Panc1 (cell line): ENCODE measurements at places on chromosomes 16 and 17.

GRCh38 chr16:80682421-80683070 is 121.9 kb downstream of the CDYL2 start:
- no peak for DNase-seq

DNA sequence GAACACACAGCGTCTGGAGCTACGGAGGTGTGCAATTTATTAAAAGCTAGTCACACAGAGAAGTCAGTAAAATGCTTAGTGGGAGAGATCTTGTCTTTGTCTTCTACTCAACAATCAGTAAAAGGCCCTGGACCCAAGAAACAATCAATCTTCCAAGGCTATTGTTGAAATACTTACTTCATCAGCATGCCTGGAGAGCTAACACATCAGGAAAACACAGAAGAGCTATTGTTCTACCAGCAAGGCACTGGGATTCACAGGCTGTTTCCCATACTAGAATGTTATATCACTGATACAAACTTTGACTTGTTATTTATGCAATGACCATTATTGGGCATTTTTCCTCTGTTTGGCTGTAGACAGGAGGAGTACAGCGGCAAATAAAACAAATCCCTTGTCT is 247.8 kb upstream of the ERCC4 start:
- no peak for DNase-seq

- no peak for DNase-seq
These were observed 1.1 kb upstream of the BRCA1 start for GRCh38 chr17:43125967-43126910.

GRCh38 chr16:54933281-54934011 is 2.8 kb downstream of the IRX5 start:
- DNase-seq, result no peak

DNA sequence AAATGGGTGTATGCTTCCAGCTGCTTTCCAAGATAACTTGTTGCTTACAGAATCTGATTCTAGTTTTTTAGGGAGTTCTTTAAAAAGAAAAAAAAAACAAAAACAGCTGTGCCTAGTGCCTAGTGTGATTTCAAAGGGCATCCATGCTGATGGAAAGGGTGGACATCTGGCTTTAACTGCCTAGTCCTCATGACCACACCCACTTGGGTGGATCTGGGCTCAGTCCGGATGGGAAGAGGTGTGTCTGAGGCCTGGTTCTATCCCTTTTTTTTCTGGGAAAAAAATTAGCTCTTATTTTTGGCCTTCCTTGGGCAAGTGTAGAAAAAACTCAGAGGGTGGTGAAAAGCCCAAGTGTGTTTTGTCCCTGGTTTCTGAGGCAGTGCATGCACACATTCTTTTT is 132.3 kb upstream of the CDH11 start:
- no peak for DNase-seq

DNA sequence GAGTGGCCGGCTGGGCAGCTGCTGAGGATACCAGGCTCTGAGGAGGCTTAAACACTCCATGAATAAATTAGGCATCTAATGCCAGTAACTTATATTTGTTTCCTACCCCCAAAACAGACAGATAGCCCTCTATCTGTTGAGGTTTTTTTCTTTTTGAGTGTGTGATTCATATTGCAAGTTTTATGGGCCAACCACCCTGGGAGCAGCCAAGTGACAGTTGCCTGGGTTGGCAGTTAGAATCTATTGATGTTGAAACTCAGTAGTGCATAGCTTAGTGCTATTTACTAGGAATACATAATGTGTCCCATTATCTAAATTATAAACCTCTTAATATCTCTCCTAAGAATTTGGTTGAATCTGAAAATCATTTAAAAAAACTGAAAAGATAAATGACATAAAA is 397.4 kb downstream of the CA10 start:
- DNase-seq, result no peak

DNA sequence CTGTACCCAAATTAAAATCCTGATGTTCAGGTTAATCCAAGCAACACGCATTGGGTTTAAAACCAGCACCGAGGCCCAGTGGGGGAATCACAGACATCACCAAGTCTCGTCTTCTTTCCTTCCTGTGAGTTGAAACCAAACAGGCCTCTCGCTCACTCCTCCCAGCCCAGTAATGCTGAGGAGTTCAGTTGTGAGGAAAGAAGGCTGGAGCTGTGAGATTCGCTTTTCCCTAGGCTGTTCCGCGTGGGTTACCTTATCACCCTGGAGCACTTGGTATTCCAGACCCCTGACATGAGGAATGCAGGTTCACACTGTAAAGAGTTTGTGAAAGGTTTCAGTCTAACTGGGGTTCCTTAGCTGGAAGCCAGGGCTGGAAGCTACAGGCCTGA is 20.8 kb downstream of the CIBAR2 start:
- DNase-seq, result no peak

DNA sequence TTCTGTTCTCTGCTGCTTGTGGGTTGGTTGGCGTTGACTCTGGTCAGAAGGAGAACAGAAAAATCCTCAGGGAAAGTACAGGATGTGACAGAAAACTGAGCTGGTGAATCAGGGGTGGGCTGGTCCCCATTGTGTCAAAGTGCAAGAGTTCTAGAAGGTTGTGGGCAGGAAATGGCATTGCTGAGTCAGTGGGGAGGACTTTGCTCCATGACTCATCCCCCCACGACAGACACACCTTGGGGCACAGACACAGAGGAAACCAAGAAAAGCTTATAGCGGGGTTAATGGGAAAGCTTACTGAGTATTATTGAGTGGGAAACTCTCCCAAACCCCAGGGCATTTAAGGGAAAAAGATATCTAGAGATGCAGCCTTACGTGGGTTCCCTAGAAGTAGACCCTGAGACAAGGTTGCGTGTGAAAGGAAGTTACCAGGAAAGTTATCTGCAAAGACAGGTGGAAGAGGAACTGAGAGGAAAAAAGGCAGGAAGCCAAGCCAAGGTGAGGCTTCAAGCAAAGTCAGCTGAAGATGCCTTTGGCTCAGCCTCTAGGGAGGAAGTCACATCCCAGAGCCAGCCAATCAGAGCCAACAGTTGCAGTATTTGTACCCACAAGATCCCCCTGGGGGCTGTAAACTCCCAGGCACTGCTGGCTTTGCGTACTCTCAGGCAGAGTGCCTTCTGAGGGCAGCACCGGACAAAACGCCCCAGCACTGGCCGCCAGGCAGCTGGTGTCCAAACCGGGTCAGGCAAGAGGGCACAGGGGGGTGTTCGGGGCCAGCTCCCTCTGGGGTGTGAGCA is 86.4 kb downstream of the FOXL1 start:
- DNase-seq, result peak; percentile 93

GRCh38 chr17:1158879-1159278 is 20.9 kb downstream of the ABR start:
- no peak for DNase-seq

DNA sequence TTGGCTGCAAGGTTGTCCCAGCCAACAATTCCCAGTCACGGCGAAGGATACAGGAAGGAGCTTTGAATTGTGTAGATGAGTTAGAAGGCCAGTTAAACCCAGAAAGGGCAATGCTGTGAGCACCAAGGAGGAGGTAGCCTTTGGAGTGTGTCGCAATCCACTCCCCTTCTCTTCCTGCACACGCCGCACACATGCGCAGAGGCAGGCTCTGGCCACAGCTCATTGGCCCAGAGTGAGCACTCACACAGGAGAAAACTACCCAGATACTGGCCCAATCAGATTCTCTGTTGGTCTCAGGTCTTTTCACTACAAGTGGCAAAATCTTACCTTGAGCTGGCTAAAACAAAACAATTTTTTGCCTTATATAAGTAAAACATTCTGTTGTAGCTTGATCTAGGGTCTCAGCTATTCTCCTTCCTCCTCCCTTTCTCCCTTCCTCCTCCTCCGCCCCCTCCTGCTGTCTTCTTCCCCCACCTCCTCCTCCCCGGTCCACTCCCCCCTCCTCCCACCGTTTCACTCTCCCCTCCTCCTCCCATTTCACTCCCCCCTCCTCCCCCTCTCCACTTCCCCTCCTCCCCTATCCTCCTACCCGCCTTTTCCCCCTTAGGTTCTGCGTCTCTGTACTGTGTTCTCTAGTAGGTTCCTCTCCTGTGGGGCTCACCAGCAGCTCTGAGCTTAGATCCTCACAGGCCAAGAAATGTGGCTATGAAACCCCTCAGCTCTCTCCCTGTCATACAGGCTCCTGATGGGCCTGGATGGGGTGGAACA is 344.9 kb downstream of the CPPED1 start:
- DNase-seq, result no peak

GRCh38 chr16:73326770-73327470 is 279.0 kb upstream of the ZFHX3 start:
- DNase-seq, result no peak

- DNase-seq, result no peak
These were observed 12.5 kb downstream of the ADCY9 start for GRCh38 chr16:4103745-4104144.

DNA sequence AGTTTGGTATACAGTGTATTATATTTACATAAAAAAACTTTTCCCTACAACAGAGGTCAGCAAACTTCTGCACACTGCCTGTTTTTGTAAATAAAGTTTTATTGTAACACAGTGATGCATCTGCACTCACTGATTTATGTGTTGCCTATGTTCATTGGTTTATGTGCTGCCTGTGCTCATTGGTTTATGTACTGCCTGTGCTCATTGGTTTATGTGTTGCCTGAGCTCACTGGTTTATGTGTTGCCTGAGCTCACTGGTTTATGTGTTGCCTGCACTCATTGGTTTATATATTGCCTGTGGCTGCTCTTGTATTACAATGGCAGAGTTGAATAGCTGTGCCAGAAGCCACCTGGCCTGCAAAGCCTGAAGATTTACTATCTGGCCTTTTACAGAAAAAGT is 81.6 kb downstream of the MYH11 start:
- DNase-seq, result no peak

DNA sequence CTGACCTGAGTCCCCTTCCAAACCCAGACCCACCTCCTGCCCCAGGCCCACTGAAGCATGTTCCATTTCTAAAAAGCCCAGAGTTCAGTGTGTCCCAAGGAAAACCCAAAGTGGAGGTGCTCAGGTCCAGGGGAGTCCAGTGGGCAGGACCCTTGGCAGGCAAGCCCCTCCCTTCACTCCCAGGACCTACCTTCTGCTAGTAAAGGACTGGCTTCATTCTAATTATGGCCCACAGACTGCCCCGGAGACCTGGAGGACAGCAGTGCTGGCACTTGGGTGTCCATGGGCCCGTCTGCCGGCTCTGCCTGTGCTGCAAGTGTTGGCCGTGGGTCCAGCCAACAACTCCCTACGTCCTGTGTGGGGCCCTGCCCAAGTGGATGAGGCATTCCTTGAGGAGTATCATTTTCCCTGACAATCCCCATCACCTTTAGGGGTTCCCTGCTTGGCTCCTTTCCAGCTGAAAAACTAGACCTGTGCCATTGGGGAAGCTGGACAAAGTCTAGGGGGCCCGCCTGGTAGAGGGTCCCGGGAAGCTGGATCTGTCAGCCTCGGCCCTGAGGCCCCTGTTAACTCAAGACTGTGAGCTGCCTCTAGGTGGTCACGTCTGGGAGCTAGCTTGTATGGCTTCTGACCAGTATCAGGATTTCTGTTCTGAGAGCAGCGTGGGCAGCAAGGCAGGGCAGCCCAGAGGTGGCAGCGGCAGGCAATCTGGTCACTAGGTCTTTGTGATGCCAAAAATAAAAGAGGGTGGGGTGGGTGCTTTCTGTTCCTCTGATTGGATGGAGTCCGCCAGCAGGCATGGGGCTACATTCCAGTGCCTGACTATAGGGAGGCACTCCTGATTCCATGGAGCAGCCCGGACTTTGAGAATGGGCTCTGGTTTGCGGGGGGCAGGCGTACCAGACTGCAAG is 8.2 kb downstream of the CBX2 start:
- DNase-seq, result no peak

DNA sequence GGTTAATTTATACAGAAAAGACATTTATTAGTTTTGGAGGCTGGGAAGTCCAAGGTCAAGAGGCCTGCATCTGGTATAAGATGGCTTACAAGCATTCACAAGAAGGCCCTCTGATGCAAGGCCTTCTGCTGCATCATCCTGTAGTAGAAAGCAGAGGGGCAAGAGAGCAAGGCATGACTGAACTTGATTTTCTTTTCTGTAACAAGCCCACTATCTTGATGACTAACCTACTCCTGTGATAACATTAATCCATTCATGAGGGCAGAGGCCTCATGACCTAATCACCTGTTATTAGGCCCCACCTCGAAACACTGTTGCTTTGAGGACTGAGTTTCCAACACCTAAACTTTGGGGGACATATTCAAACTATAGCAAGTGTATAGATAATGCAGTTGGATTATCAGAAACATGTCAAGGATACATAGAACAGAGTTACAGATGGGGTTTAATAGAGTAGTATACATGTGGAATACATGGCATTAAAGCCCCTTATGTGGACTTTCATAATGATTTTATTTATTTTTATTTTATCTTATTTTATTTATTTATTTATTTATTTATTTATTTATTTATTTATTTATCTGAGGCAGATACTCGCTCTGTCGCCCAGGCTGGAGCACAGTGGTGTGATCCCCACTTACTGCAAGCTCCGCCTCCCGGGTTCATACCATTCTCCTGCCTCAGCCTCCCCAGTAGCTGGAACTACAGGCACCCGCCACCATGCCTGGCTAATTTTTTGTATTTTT is 88.2 kb downstream of the CHD9 start:
- DNase-seq, result no peak

DNA sequence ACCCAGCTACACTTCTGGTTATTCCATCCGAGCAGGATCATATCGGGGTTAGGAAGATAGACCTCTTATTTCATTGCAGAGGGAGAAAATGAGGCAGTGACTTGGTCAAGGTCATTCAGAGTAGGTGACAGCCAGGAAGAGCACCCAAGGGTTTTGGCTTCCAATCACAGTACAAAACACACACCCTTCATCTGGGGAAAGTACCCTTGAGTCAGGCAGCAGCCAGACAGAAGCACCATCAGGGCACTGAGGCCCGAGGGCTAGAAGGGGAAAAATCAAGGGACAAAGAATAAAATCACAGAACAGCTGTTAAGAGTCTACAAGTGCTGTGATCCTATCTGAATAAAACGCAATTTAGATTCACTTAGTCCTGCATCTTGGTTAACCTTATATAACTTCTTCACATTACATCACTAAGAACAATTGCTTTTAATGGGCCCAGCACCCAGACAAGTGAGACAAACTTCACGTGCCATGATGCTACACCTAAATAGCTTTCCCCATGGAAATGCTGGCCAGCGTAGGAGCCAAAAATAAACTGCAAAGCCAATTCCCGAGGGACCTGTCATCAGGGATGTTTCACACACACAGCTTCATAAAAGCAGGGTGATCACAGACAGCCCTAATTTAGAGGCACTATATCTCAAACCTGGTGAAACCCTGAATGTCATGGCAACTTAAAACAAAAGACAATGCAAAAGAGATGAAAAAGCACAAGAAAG is 4.9 kb downstream of the UBE2O start:
- DNase-seq, result no peak

DNA sequence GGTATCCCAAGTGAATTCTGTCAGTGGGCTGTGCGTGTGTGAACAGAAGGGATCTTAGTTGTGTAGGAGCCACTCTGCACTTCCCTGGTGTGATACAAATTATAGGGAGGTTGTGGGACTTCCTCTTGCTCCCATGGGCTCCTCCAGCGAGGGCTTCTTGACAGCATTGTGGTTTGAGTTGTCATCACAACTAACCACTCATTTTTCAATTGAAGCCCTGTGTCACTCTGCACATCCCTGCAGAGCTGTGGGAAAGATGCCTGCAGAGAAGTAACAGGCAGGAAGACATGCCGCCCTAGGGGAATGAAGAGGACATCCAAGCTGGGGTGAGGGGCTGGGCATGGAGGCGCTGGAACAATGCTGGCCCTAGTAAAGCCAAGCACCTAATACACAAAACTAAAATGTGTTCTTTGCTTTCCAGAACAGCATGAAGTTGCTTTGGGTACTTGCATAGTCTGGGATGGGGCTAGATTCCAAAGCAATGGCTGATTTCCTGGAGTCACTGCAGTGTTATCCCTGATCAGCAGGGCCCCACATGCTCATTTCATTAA is 692.5 kb downstream of the TOX3 start:
- no peak for DNase-seq
